ENCODE measurements at places on chromosomes 11 and 22.

DNA sequence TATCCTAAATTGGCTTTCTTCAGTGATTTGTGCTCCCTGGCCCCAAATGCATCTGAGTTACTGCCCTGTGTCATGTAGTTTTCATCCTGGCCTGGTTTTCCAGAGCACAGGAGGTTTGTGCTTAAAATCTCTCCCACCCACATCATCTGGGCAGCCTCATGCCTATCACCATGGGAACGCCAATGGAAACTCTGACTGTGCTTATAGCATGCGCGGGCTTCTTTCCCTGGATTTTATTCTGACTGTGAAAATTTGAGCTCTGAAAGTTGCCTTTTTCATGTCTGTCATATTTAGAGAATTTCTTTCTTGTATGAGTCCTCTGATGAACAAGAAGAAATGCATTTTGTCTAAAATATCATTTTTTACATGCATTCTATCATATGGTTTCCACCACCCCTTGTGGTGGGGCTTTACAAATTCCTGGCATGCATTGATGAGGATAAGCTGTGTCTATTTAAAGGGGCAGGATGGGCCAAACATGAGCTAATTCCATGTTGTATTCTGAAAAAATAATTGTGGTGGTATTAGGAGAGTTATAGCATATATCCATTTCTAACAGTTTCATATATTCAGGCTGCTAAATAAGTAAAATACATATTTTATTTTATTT, 55.1 kb downstream of the IRAG1 start:
- no peak for DNase-seq

GRCh38 chr11:65355776-65356393, 1.3 kb downstream of the TIGD3 start:
- DNase-seq, result no peak

DNA sequence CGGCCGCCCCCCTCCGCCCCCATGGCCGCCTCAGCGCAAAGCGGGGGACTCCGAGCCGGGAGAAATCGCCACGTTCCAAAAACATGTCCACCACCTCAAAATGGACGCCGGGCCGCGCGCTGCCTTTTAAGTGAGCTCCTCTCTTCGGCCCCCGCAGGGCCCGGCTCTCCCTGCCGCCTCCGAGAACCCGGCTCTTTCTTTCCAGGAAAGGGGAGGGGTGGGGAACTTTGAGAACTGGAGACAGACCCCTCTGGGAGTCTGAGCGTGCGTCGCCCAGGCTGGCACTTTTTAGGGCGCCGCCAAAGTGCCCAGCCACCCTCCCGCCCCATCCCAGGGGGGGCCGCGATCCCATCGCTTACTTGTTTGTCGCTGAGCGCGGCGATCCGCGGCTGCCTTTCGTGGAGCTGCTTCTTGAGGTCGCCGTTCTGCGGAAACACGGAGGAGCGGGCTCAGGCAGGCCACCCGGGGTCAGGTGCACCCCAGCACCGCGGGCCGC, 1.6 kb downstream of the PHF21B start:
- no peak for DNase-seq

DNA sequence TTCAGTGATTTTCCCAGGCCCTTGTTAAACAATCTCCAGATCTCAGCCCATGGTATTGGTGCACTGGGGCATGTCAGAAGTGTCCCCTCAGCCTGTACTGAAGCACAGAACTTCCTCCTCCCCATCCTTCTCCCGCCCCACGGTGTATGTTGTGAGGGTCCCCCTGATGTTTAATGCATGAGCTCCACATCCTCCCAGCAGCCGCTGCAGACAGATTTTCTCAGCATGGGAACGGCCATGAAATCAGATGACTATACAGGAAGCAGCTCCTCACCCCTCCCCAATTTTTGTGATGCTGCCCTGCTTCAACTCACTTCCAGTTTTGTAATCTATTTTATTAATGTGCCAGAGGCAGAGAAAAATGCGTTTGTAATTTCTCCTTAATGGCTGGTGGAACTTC, 406.0 kb downstream of the MIAT start:
- no peak for DNase-seq

GRCh38 chr11:119376197-119376847, 5.2 kb downstream of the USP2 start:
- DNase-seq, result no peak

DNA sequence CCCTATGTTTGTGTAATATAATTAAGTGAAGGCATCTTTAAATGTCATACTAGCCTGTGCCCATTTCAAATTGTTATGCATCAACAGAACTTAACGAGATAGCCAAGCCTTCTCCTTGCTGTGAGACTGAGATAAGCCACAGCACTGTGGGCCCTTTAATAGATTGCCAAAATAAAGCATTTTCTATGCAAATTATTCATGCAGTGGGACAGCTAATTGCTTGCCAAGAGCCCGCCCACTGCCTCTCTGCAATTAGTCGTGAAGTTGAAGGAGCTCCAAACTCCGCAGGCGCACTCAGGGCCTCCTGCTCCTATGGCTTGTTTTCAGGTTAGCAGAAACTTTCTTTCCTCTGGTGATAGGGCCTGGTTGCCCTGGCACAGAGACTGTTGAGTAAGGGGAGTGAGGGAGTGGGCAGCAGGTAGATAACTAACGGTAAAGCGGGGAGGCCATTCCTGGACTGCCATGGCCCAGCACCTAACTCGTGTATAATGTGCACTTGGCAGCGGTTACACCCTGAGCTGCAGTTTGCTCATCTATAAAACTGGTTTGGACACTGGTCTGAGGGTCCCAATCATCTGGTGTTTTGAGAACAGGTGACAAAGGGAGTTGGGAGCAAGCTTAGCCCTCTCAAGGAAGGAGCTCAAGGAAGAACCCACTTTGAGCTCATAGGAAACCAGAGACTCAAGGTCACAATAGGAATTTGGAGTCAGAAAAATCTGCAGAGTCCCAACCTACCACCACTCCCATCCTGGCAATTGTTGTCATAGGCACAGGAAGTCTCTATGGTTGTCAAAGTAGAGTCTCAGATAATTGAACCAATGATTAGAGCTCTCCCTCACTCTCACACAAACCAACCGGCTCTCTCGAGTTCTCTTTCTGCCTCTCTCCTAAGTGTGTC, 33.9 kb upstream of the RIC3 start:
- DNase-seq, result no peak

DNA sequence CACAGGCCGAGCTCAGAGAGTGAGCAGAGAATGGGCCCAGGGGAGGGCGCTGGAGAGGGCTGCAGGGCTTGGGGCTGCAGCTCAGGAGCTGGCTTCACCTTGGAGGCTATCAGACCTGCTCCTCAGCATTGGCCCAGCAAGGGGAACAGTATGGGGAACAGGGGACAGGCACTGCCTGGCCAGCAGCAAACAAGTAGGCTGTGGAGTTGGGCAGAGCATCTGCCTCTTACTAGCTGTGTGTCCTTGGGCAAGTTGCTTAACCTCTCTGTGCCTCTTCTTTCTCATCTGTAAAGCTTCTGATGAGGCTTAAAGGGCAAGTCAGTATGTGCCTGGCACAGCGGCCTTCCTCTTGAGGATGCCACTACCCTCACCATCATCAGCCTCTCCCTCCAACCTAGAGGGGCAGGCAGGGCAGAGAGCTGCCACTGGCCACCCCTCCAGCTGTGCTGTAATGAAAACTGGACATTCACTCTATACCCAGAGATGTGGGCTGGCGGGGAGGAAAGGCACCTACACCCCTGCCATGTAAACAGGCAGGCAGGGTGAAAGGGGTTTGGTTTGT, 7.5 kb upstream of the CDKN1C start:
- peak; percentile 54 for DNase-seq

DNA sequence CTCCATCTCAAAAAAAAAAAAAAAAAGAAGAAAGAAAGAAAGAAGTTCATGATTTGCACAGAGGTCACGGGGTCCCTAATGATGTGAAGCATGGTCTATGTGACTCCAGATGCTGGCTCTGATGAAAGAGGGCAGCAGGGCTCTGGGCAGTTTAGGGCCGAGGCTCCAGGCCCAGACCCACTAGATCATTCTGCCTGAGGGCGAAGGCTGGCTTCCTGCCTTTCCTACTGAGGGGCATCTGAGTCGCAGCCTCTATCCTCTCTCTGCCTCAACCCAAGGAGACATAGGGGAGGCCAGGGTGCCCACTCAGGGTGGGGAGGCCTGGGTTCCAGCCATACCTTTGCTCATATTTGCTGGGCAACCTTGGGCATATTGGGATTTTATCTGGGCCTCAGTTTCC, 4.8 kb downstream of the SLC35E4 start:
- DNase-seq, result no peak

DNA sequence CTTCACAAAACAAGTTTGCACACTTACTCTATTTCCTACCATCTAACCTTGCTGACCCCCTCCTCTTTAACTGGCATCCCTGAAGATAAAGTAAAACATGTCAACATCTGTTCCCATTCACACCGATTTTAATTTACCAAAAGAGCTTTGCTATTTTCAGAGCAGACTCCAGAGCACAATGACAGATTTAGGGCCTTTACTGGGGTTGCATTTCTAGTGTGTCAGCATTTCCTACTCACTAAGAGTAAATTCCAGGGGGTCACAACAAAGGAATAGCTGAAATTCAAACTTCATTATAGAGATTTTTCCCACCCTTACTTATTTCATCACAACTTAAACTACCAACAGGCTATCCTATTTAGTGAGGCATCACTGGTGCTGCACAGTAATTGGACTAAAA, 60.8 kb downstream of the SOX6 start:
- DNase-seq, result no peak

- DNase-seq, result no peak
These were observed 1.7 kb upstream of the DIXDC1 start for GRCh38 chr11:111935317-111936039.

- peak; percentile 1 for DNase-seq
These were observed 45.9 kb upstream of the PPP6R3 start for GRCh38 chr11:68414496-68415221.

GRCh38 chr22:23263651-23264555, 83.6 kb downstream of the BCR start:
- DNase-seq, result peak; percentile 78

- peak; percentile 50 for DNase-seq
These were observed 573 bp downstream of the PPFIA1 start for GRCh38 chr11:70270877-70271648.

DNA sequence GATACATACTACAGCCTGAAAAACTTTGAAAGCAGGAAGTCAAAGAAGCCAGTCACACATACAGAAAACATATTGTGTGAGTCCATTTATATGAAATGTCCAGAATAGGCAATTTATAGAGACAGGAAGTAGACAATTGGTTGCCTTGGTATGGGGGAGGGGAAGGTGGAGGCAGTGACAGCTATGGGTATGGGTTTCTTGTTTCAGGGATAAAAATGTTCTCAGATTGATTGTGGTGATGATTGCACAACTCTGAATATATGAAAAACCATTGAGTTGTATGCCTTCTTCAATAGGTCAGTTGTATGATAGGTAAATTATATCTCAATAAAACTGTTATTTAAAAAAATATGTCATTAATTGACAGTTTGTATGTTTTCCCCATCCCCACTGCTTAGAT, 137.6 kb downstream of the SNX19 start:
- DNase-seq, result no peak

GRCh38 chr11:73182824-73183321, 35.2 kb upstream of the P2RY2 start:
- no peak for DNase-seq

DNA sequence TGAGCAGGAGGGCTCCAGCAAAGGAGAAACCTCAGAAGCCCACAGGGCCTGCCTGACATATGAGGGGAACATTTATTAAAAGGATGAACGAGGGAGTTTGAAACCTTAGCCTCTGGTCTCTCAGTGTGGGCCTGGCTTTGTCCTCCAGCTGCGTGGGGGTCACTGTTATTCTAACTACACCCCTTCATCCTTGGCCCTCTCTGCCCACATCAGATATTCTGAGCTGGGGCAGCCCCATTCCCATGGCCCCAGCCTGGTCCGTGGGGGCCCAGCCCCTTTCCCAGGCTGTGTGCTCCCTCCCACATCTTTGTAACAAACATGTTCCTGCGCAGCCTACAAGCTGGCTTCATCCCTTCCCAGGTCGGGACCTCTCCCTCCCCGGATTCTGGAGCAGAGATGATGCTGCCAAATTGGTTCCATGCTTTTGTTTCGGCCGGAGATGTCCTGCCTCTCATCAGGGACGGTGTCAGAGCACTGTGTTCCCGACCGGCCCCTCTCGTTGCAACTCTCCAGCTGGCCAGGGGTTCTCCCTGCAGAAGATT, 4.0 kb downstream of the FXYD6 start:
- no peak for DNase-seq

GRCh38 chr11:80846979-80847378, 1406.1 kb upstream of the TENM4 start:
- DNase-seq, result no peak

GRCh38 chr11:76615950-76616349, 54.6 kb downstream of the LRRC32 start:
- no peak for DNase-seq

DNA sequence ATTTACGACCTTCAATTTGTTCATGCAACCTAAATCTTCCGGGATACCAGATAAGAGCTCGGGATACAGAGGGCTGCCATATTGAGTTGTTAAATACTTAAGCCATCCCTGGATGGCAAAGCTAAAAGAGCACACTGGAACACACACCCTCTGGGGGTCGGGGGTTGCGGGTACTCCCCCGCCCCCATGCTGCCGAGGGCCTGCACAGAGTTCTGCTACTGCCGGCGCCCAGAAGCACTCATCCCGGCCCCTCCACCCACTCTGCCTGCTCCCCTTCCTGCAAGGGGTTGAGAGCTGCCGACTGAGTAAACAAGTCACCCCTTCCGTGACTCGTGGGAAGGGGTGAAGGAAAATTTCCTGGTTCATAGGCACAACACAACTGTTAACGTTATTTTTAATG, 9.3 kb upstream of the MMP13 start:
- no peak for DNase-seq

GRCh38 chr11:34055218-34056000, 3.9 kb downstream of the CAPRIN1 start:
- no peak for DNase-seq

DNA sequence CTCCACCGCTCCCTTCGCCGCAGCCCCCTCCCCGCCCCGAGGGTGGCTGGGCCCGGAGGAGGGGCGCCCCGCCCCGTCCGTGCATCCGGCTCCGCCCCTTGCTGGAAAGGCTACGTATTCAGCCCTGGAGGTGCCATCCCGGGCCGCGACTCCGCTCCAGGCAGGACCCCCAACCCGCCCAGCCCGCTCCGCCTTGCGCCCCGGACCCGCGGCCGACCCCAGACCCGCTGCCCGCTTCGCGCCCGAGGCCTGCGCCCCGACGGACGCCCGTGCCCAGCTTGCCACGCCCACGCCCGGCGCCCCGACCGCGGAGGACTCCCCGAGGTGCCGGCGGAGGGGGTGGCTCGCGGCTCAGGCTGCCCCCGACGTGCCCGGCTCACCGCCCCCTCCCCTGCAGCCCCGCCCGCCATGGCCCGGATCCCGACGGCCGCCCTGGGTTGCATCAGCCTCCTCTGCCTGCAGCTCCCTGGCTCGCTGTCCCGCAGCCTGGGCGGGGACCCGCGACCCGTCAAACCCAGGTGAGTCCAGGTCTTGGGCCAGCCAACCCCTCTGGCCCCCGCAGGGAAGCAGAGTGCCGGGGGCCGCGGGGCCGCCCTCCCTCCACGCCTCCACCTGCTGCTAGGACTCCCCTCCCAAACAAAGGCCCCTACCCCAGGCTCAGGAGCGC, at the start of gene ADM2:
Gene ADM2 (plus strand): TSS at position 104 of the 667 bp plus-strand sequence. CDS start 305 bp downstream, at position 409.
- peak; percentile 72 for DNase-seq

Measured in CD4-positive, alpha-beta T cell treated with Interleukin-17A for 1 hour (primary cell).